ENCODE measurements at places on chromosomes 16 and 17. TPM values are rescaled to one million over a fixed set of nuclear protein-coding genes. Genes with fewer than 3 reads are reported as not detected.

The SLC47A1 gene
- 18.6 TPM for total RNA-seq

The MATCAP1 gene
- total RNA-seq: 29.0 TPM

The SREBF1 gene
- total RNA-seq: 77.2 TPM

The KRT31 gene
- total RNA-seq: not detected

The MYH2 gene
- total RNA-seq: 0.06 TPM
